ENCODE measurements at places on chromosomes 5 and 9.
A peak's percentile ranks its signal among the peaks of the same experiment; 100 is the strongest.

DNA sequence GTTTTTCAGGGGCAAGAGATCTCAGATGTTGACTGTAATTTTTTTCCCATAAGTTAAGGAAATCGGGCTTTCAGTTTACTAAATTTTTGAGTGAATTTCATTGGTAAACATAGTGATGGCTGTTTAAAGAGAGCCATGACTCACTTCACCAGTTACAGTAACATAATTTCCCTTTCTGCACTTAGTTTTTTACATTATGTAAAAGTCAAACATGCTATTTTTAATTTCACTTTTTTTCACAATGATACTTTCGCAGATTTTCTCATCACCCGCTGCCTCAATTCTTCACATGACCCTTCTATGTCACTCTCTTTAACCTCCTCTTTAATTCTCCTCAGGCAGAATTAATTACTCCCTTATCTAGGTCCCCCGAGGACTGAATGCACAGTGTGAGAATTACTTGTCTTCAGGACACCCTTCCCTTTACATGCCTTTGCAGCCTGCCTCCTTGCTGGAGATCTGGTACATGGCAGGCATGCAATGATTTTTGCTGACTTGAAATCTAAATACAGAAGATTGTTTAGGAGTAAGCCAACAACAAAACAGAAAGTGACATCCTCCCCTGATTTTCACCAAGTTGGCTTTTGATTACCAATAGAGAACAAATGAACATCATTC lies 217.5 kb upstream of the S1PR3 start:
- DNase-seq = no peak

GRCh38 chr5:115435778-115436712 lies 108.5 kb downstream of the FEM1C start:
- DNase-seq = no peak

GRCh38 chr5:159531554-159532105 lies 201.3 kb upstream of the IL12B start:
- no peak for DNase-seq

DNA sequence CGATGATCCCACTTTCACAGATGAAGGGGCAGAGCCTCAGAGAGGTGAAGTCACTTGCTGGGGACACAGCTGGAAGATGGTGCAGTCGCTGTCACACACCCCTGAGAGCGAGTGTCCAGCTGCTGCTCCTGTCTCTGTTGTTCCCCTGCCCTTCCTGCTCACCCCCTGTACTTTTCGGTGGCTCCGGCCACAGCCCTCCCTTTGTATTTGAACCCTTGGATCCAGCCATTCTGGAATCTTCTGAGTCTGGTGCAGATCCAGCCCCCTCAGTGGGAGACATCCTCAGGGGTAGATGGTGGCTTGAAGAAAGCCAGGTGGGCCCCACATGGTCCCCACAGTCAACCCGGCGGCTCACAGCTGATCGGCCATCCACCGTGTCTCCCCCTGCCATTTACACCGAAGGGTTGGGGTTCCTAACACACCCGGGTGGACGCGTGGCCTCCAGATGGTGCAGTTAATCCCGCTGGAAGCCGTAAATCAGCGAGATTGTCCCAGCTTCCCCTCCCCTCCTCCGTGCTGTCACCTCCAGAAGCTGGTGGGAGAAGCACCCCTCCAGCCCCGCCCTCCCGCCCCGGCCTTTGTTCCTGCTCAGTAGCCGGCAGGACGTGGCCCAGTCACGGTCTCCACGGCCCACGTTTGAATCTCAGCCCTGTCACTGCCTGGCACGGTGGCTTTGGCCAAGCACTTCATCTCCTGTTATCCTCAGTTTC lies 204.8 kb downstream of the C9orf50 start:
- no peak for DNase-seq

GRCh38 chr5:34791761-34792244 lies 47.2 kb upstream of the TTC23L start:
- no peak for DNase-seq

- no peak for DNase-seq
These were observed 6.5 kb upstream of the CCDC192 start for GRCh38 chr5:127696683-127697082.

- no peak for DNase-seq
These were observed 42.8 kb downstream of the ACO1 start for GRCh38 chr9:32427111-32427873.

DNA sequence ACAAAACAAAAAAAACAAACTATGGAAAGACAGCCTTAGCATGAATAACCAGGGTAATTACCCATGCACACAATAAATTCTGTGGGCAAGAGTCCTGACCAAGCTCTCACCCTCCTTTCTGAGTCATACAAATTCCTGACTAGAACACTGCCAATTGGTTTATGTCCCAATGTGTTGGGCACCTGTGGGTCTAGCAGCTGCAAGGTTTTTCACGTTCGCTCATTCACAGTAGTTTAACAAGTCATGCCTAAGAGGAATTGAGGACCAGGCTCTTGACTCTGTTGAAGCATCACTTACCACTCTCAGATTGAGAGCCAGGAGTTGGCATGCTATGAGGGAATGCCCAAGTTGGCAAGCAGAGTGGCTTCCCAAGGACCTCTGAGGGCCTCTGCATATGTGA lies 205.5 kb upstream of the SLC24A2 start:
- DNase-seq = no peak

DNA sequence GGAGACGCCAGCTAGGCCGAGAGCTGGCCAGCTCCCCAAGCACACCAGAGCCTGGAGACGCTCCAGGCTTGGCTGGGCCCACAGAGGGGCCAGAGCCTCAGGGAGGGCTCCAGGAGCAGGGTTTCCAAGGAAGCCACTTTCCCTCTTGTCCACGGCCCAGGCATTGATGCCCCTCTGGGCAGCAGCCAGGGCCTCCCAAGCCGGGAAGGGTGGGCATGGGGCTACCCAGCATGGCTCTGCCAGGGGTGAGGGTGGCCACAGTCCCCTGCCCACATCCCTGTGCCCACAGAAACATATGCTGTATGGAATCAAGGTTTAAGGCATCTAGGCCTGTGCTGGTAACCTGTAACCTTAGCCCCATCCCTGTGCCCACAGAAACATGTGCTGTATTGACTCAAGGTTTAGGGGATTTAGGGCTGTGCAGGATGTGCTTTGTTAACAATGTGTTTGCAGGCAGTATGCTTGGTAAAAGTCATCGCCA lies 1.5 kb upstream of the DPP7 start:
- no peak for DNase-seq

- no peak for DNase-seq
These were observed 58.3 kb downstream of the PIK3R1 start for GRCh38 chr5:68273717-68274409.

DNA sequence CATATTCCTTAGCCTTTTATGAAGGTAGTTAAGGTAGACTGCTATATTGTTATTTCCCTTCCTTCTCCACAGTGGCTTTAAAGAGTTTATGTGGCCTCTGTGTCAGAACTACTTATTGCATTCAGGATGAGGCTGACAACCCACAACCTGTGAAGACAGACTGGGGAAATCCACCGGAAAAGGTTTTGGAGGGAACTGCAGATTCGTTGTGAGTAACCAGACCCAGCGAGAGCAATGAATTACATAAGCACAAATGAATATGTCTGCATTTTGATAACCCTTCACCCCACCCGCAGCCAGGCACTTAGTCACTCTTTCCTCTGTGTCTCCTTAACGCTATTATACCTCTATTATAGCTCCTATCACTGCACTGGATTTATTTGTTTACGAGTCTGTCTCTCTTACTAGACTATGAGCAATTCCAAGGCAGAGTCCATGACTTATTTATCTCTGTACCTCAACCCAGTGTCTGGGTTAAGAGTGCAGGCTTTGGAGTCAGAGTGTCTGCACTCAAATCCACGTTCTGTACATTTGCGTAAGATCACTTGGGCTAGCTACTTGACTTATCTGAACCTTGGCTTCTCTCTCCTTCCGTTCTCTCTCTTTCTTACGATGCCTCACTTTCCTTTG lies 19.2 kb downstream of the KCTD16 start:
- no peak for DNase-seq

DNA sequence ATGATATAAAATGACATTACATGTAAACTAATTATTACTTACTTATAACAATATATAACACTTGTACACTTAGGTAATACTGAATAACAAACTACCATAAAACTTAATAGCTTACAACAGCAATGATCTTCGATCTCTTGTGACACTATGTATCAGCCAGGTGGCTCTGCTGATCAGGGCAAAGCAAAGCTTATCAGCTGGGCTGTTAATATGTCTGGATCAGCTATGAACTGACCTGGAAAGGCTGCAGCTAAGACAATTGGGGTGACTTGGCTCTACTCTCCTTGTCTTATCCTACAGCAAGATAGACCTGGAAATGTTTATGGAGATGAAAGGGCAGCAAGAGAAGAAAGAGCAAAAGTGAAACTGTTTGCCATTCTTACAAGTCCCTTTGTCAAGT lies 511.3 kb downstream of the TLR4 start:
- no peak for DNase-seq

DNA sequence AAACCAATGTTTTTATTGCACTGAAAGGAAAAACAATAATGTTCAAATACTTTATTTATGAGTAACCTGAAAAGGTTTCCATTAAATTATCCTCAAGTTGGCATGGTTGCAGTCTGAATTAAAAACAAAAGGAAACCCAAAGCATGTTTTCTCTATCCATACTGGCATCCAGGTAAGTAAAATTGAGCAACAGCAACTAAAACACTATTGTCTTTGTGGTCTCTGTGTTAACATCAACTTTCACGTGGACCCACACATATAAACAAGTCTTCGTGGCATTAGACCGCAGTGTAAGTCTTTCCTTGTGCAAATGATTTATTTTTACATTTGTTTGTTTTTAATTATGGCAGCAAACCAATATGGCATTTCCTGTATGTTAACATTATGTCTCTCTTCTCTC lies 757.6 kb downstream of the SEMA5A start:
- no peak for DNase-seq

- DNase-seq = no peak
These were observed 246.0 kb downstream of the GADD45G start for GRCh38 chr9:89850631-89851325.

DNA sequence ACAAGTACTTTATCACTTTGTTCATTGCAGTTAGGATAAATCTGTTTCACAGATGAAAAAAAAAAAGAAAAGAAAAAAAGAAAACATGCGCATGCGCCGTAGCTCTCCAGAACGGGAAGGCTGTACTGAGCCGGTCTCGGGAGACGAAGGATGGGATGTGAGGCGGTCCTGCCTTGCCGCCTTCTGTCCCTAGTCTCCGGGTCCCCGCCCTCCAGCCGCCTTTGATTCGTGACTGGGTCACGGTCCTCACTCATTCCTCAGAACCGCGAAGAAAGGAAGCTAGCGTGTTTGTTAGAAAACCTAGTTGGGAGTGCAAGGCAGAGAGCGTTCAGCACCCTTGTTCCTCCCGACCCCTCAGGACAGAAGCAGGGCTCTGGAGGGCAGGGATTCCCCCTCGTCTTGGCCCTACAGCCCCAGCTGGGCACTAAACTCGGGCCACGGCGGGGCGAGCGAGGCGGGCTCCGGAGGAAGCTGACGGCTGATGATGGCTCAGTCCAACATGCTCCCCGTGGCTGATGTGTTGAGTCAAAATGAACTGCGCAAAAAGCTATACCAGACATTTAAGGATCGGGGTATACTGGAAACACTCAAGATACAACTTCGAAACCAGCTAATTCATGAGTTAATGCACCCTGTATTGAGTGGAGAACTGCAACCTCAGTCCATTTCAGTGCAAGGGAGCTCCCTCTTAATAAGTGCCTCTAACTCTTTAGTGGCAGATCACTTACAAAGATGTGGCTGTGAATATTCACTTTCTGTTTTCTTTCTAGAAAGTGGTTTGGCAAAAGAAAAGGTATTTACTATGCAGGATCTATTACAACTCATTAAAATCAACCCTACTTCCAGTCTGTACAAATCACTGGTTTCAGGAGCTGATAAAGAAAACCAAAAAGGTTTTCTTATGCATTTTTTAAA lies 40.0 kb downstream of the CPLANE1 start:
- peak; percentile 6 for DNase-seq

GRCh38 chr9:81132796-81133195 lies 556.6 kb downstream of the TLE1 start:
- no peak for DNase-seq

- DNase-seq = no peak
These were observed 34.8 kb upstream of the PRDM12 start for GRCh38 chr9:130629443-130630070.
